Pons (tissue), 1 donor: ENCODE measurements at places on chromosomes 11 and 22.

- peak; percentile 55 for DNase-seq
These were observed 6.1 kb upstream of the CD59 start for GRCh38 chr11:33742249-33742851.

DNA sequence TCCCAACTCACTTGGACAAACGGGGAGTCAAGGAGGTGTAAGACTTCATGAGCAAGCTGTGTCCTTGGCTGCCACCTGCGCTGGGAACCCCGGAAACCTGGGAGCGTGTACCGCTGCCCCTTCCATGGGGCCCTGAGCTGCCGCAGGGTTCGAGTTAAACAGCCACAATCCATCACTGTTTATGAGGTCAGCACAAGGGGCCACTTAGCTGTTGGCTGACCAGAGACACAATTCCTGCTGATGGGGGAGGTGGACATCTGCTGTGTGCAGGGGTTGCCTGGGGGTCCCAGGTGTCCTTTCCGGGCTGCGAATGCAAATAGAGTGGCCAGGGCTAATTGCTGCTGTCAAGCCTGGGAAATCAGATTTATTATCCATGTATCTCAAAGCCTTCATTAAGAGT lies 549.3 kb downstream of the BRD1 start:
- no peak for DNase-seq

DNA sequence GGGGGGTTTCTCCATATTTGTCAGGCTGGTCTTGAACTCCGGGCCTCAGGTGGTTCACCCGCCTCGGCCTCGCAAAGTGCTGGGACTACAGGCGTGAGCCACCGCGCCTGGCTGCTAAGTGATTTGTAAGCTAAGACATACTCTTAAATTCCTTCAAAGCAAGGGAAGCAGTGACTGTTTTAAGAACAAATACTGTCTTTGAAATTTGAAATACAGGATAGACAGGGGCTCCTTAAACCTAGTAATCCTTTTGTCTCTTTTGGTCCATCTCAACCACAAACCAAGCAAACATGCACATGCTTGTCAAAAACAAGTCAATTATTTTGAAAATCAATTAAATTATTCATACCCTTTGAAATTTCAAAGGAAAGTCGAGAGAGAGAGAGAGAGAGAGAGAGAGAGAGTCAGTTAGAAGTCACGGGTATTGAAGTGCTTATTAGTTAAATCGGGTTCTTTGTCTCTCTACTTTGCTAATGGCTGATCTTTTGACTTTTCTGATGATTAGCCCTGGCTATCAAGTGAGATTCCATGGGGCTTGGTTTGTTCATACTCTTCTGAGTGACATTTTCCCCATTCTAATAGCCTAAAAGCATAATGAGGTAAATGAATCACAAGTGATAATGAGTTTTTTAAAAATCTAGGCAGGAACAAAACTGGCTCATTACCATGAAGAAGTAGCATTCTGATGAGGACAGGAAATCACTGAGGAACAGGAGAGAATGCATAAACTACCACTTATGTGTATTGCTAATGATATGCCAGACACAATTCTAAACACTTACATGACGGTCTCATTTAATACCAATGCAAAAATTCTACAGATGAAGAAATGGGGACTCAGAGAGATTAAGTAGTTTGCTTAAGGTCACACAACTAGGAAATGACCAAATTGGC lies 48.0 kb downstream of the MCHR1 start:
- no peak for DNase-seq

DNA sequence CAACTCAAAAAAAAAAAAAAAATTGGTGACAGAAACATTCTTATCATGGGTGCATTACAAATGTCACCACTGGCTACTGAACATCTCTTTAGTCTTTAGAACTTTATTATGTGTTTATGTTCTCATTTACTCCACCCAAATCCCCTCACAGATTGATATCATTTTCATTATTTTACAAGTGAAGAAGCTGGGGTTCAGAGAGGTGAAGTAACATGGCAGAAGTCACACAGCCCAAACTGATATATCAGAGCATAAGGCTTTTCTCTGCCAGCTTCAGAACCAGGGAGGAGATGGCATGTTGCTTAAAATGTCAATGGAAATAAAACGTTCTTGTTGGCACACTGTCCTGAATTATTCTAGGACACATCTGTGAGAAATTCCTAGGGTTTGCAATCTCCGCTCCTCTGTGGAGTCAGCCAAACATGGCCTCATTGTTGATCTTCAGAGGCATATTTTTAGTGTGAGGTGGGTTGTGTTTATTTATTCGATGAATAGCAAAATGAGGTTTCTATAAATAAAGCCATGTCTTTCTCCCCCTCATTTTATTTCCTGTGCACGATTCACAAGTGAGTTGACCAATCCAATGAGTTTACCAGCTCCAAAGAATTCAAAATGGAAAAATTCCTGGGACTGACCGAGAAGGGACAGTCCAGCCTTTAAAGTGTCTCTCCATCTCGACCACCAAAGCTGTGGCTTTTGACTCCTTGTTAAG lies 72.9 kb upstream of the ANO1 start:
- peak; percentile 3 for DNase-seq

DNA sequence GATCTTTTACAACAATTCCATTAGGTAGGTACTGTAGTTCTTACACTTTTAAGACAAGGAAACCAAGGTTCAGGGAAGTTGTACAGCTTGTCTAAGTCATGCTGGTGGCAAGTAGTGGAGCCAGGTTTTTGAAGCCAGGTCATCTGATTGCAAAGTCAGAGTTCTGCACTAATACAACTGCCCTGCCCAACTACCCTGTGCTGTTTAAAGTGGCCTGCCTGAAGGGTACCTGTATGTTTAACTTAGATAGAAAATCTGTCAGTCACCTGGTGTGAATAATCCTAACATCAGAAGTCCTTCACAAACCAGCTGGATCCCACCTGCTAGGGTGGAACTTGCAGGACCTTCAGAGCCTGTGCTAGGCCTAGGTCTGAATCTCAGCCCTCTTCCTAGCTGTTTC lies 44.2 kb downstream of the ARFGAP2 start:
- no peak for DNase-seq

DNA sequence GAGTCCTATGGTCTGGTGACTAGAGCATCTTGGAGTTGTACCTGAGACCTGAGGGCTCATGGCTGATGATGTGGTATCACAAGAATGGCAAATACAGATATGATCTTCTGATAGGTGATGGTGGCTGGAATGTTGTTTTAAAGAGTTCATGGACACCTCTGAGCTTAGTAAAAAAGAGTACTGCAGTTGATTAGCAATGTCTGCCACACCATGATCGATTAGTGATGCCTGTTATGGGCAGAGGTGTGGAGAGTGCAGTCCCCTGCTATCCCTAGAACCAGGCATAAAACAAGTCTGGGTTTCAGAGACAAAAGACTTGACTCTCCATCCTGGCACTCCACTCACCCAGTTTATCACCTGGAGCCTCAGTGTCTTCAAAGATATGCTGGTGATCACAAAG lies 1.4 kb upstream of the BATF2 start:
- no peak for DNase-seq

DNA sequence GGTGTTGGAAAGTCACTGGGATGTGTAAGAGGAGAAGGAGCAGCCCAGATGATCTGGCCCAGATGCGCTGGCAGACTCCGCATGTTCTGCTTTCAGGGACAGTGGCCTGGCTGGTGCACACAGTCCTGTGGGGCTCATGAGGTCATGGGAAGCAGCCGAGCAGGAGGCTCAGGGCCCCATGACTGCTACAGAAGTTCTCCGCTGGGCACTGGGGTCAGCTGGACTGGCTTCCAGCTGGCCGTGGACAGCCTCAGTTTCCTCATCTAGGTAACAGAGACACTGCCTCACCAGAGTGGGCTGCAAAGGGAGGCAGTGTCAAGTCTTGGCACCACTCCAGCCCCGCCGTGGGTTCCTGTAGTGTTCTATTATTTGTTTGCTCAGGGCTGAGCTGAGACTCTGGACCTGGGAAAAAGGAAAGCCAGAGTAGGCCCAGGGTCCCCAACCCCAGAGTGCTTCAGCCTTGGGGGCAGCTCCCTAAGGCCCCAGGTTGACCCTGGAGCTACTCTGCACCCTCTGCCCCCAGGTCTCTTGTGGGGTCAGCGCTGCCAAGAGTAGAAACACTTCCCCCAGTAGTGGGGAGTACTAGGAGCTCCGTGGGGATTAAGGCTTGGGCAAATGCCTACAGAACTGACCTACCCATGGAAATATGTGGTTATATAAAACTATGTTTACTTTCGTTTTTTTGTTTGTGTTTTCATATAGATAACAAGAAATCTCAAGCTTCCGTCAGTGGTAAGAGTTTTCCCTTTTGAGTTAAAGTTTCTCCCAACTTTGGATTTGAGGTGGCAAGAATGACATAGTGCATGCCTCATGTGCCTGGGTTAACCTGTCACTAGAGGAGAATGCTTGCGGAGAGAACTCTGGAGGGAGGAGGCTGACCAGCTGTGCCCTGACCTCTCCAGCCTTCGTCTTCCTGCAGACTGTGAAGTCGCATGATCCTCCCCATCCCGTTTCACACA lies 45.3 kb downstream of the MED15 start:
- DNase-seq = peak; percentile 72

DNA sequence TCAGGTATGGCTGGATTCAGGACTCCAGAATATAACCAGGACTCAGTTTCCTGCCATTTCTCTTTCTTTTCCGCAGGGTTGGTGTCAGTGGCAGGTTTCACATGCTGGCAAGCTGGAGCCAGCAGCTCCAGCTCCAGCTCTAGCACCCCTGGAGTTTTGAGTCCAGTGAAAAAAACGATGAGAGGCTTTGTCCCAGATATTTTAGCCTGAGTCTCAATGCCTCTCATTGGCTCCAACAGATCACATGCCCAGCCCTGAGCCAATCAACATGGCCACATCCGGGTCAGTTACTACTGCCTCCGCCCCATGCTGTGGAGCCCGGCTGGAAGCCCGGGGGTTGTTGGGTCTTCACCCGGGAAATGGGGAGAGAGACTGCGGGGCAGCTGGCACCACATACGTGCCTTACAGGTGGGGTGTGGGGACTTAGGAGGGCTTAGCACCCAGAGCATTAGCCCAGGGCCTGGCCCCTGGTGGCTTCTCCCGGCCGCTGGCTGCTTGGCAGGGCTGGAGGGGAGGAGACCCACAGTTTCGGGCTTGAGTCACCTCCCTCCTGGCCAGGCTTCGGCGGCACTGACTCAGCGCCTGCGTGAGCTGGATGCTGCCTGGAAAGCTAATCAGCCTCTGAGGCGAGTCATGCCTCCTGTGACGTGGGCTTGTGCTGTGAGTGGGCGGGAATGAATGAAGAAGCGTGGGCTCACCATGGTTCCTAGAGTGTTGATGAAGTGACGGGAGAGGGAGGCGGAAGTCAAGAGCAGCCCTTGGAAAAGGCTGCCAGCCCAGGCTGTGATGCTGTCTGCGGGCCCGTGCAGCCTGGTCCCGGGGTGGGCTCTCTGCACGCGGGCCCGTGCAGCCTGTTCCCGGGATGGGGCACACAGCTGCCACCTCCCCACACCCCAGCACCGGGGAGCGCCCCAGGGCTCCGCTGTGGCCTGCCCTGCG lies 15.3 kb upstream of the MRTFA start:
- DNase-seq = peak; percentile 98
